Smooth muscle cell of the coronary artery (primary cell): ENCODE measurements at places on chromosomes 6 and 20. TPM values are rescaled to one million over a fixed set of nuclear protein-coding genes. Genes with fewer than 3 reads are reported as not detected.

LST1 gene
- 0.30 TPM in 1 of 2 replicates, not detected in the other for total RNA-seq

ALDH8A1 gene
- 0.15 and 0.35 TPM in 2 replicates for total RNA-seq

NRM gene
- total RNA-seq: 1.2 and 1.5 TPM in 2 replicates

SAYSD1 gene
- 7.1 and 14.4 TPM in 2 replicates for total RNA-seq

CALHM4 gene
- total RNA-seq: not detected in 2 replicates

MYLK4 gene
- 0.30 and 0.47 TPM in 2 replicates for total RNA-seq

KCNQ5 gene
- total RNA-seq: 0.82 and 6.3 TPM in 2 replicates
